Metanephros (tissue), 2 donors: ENCODE measurements at places on chromosomes 3 and 15. TPM values are rescaled to one million over a fixed set of nuclear protein-coding genes. Genes with fewer than 3 reads are reported as not detected.

Gene IQCF5
- not detected for total RNA-seq

Gene GRAMD1C
- 29.0 TPM for total RNA-seq

Gene AGTR1
- 22.0 TPM for total RNA-seq

Gene GRAMD2A
- total RNA-seq, result 0.82 TPM

Gene UBE2E2
- total RNA-seq, result 38.1 TPM

Gene CFAP44
- total RNA-seq, result 9.3 TPM

Gene SSR3
- 90.7 TPM for total RNA-seq

Gene FEZF2
- total RNA-seq, result not detected

Gene ANKRD63
- 0.58 TPM for total RNA-seq

Gene PRR20G
- total RNA-seq, result not detected

Gene FGF12
- 3.6 TPM for total RNA-seq

Gene PRSS50
- total RNA-seq, result 0.99 TPM

Gene RHOV
- total RNA-seq, result 3.3 TPM

Gene BLM
- total RNA-seq, result 6.5 TPM

Gene P2RY1
- 6.9 TPM for total RNA-seq

Gene ACP3
- total RNA-seq, result 79.9 TPM

Gene MKRN3
- 0.93 TPM for total RNA-seq

Gene FOXP1
- 84.0 TPM for total RNA-seq

Gene SCN11A
- total RNA-seq, result 1.5 TPM

Gene CLDN18
- 0.29 TPM for total RNA-seq

Gene AADACL2
- not detected for total RNA-seq

Gene LIPC
- total RNA-seq, result 6.6 TPM

Gene BNC1
- total RNA-seq, result 0.12 TPM

Gene MCTP2
- total RNA-seq, result 21.3 TPM

Gene EEFSEC
- total RNA-seq, result 19.0 TPM

Gene CD96
- 2.6 TPM for total RNA-seq

Gene LYZL4
- not detected for total RNA-seq

Gene HRG
- 0.88 TPM for total RNA-seq

Gene EOGT
- total RNA-seq, result 11.9 TPM

Gene CHRNA5
- 2.2 TPM for total RNA-seq

Gene CP
- total RNA-seq, result 0.64 TPM

Gene CLDN1
- total RNA-seq, result 36.4 TPM

Gene LTK
- 1.7 TPM for total RNA-seq

Gene PRICKLE2
- total RNA-seq, result 50.5 TPM

Gene THPO
- 0.88 TPM for total RNA-seq

Gene TIMP4
- total RNA-seq, result 2.0 TPM

Gene TMEM45A
- 15.5 TPM for total RNA-seq

Gene BMF
- total RNA-seq, result 38.5 TPM

Gene PSTPIP1
- total RNA-seq, result 14.6 TPM

Gene GPR27
- 9.0 TPM for total RNA-seq

Gene BSN
- 1.5 TPM for total RNA-seq

Gene CORO2B
- 7.2 TPM for total RNA-seq
